T-helper 2 cell (primary cell): ENCODE measurements at places on chromosomes 1 and 21.

- no peak for DNase-seq
Measured at GRCh38 chr1:93666613-93667384, 14.8 kb downstream of the BCAR3 start.

GRCh38 chr21:33841561-33841960 is 74.0 kb downstream of the ATP5PO start:
- DNase-seq, result no peak

GRCh38 chr1:167748906-167749305 is 27.1 kb downstream of the MPZL1 start:
- no peak for DNase-seq

GRCh38 chr21:17370916-17371315 is 141.9 kb upstream of the CXADR start:
- DNase-seq, result no peak

DNA sequence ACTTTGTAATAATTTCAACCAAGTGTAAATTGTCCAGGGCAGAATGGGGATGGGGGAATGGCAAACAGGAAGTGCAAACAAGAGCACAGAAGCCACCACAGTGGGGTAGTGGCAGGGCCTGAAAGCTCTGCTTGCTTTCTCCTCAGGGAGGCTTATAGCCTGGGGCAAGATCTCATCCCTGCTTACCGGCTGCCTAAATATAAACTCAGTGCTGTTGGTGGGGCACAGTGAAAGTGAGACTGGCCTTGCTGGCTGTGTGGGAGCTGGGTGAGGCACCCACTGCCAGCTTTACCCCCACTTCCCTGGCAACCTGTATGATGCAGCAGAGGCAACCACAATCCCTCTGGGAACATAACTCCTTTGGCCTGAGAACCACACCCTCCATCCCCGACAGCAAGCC is 15.2 kb downstream of the STYXL2 start:
- DNase-seq, result no peak

DNA sequence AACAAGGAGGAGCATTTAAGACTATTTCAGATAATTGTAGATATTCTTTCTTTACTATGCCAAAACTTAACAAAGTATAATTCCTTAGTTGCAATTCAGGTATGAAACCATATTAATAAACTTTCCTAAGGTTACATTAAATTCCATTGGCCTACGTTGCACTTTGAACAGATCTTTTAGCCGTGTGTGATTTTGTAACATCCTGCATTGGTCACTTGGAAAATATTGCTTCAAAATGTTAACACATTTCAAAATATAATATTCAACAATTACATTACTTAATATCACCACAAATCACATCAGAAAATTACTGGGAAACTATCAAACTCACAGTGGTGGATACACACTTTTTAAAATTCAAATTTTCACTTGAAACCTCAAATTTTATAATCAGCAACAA is 20.2 kb downstream of the ETS2 start:
- no peak for DNase-seq

- no peak for DNase-seq
Measured at GRCh38 chr1:150551051-150551783, 2.0 kb downstream of the ADAMTSL4 start.
